ENCODE measurements at places on chromosomes 6 and 20.

GRCh38 chr6:125444006-125444923 is 142.5 kb upstream of the HDDC2 start:
- peak; percentile 54 for DNase-seq

GRCh38 chr6:129267028-129267427 is 384.1 kb downstream of the LAMA2 start:
- no peak for DNase-seq

DNA sequence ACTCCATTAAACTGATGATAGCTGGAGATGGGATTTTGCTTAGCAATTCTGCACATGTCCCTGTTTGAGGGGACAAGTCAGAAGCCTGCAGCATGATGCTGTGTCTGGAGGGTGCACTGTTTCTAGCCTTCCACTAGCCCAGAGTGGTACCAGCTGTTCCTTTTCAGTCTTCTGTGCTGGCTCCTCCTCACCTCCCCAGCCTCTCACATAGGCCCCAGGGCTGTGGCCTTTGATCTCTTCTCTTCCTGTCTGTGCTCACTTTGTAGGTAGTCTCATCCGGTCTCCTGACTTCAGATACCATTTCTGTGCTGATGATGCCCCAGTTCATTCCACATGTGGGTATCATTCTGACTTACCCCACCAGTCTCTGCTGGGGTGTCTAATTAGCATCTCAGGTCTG is 126.3 kb downstream of the HIVEP1 start:
- DNase-seq = no peak

- DNase-seq = no peak
Observed at GRCh38 chr20:41774291-41774690, 156.1 kb upstream of the CHD6 start.

- no peak for DNase-seq
Observed at GRCh38 chr6:5303682-5304081, 42.4 kb downstream of the FARS2 start.

DNA sequence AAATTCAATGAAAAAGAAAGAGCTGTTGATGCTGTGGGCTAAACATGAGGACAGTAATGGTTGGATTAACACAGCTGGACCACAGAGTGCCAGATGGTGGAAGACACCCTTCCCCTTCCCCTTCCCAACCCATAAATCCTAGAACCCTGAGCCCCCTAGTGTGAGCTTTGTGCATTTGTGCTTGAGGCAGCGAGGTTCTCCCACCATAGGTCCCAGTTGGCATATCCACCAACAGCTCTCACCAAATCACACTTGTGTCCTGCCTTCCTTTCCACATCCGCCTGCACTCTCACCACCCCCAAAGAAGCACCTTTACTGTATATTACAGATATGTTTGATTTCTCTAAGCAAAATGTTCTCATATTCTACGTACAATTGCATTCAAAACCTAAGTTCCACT is 32.8 kb upstream of the HBS1L start:
- no peak for DNase-seq

DNA sequence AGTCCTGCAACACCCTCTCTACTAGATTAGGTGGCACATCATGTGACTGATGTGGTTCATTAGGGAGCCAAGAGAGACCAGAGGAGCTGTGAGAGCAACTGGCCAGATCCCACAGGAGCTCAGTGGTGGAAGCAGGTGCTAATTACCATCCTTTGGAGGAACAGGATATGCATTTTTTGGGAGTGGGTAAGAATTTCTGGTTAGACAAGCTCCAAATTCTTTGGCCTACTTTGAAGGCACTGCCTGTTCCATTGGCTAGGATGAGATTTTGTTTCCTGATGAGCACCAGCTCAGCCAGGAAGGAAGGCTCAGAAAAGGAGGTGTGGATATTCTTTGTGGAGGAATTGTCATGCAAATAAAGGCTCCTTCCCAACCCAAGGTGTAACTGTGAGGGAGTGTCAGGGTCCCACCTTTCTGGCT is 130.3 kb upstream of the BMP2 start:
- no peak for DNase-seq

DNA sequence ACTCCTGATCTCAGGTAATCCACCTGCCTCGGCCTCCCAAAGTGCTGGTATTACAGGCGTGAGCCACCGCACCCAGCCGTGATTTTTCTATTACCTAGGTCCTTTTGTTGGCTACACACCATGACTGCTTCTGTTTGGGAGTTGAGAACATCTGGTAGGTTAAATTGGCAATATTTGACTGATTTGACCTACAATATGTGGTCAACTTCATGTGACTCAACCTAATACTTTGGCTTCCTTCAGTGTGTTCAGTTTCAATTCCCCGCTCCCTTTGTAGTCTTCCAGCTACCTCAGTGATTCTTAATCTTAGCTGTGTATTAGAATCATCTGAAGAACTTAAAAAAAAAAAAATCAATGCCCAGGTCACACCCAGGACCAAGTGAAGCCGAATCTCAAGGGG is 47.4 kb downstream of the MYB start:
- no peak for DNase-seq

DNA sequence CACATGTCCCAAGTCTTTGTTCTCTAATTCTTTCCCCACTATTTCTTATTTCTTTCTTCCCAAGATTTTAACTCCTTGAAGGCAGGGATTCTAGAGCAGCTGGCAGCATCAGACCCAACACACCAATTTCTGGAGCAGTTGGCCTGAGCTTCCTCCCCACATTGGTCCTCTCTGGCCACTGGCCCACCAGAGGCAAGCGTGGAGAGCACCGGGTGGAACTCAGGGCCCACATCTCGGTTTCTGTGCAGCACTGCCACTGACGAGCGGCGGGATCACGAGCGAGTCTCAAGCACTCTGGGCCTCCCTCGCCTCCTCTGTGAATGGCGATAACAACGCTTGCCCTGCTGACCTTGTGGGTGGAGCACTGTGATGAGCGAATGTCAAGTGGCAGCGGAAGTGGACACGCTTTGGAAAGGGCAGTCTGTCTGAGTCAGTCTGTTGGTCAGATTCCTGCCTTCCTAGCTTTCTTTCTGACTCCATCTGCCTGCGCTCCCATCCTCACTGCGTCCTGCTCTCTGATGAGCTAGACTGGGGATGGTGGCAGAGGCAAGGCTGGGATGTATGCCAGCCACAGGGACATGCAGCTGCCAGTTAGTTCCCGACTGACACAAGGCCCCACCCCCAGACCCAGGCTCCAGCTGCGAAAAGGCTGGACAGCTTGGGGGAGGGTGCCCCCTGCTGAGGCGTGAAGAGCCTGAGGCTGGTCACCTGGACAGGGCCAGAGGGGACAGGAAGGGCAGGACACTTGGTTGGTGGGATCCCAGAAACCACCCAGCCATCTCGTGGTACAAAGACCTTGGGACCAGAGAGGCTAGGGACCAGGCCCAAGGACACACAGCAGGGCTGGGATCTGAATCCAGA is 4.5 kb upstream of the SPDEF start:
- no peak for DNase-seq

DNA sequence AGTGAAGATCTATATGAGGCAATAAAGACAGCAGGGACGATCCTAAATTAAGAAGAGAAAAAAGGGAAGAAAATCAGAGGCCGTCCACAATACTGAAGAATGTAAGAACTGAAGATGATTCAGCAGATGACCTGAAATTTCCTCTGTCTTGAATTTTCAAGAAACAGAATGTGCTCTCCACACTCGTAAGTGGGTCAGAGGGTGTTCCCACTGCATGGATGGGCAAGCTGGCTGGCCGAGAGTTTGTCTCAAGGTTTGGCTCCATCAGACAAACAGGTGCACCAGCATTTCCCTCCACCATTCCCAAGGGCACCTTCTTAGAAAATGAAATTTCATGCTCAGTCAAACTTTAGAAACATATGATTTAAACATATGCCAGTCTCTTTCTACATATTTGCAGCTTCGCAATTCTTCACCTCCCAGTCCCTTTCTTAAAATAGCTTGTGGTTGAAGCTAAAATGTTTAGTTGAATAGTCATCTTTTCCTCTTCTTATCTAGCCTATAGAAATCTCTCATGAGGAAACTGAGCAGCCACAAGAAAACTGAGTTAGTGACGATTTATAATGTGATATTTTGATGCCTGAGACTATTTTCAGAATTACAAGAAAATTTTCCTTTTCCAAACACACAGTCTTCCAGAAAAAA is 576.4 kb downstream of the PRKN start:
- DNase-seq = no peak

GRCh38 chr20:59810449-59811187 is 122.8 kb downstream of the SYCP2 start:
- DNase-seq = peak; percentile 41

DNA sequence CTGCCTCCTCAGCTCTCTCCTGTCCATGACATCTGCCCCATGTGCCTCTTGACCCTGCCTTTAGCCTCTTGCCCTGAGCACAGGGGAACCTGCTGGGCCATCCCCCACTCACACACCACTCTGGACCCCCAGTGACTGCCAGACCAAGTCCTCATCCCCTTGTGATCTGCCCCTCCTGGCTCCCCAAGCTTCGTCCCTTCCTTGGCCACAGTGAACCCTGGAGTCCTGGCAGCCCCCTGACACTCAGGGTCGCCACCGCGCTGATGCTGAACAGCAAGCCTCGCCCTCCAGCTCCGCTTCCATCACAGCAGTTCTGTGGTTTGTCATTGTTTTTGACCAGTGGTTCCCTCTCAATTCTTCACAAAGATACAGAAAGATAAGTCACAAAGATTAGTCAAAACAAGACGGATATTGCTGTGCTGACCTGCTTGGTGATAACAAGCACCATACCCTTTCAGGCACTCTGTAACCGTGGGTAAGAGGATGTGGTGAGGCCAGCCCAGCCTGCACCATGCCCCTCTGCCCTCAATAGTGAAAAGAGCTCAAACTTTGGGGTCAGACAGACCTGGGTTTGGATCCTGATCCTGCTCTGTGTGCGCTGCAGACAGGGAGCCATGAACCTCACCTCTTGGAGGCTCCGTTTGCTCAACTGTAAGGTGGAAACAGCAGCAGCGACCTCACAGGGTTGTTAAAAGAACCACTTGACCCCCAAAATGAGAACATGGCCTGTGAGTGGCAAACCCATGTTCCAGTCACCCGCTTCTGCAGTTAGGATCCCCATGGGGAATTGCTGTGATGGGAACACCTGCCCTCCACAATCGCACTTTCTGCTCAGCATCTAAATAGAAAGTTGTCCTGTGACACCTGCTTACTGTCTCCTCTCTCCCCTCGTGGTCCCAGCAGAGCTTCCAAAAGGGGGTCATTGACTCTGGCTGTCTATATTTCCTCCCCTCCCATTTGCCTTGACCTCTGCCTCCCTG is 114.5 kb downstream of the TOX2 start:
- peak; percentile 29 for DNase-seq

- no peak for DNase-seq
Observed at GRCh38 chr6:35629876-35630378, 58.8 kb downstream of the FKBP5 start.

DNA sequence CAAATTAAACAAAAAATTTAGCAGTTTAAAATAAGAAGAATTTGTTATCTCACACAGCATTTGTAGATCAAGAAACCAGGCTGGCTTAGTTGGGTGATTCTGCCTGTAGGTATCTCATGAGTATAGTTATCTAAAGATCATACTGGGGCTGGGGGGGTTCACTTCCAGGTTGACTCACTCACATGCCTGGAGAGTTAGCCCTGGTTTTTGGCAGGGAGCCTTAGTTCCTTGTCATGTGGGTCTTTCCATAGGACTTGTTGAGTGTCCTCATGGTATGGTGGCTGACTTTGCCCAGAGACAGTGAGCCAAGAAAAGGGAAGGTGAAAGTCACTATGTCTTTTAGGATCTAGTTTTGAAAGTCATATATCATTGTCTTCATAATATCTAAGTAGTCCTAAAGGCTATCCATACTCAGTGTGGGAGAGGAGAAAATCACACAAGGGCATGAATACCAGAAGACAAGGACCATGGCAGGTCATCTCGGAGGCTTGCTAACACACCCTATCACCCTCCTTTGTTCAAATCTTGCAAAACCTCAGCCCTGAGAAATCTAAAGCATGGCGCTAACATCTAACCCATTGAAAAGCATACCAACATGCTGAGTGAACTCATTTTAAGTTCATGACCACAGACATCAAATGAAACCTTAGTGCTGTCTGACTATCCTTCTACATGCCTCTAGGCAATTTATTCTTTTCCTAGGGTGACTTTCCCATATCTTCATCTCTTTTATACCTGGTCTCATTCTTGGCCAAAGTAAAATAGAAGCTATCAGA is 39.2 kb downstream of the CYP24A1 start:
- DNase-seq = no peak

GRCh38 chr6:142842418-142843261 is 102.3 kb downstream of the HIVEP2 start:
- DNase-seq = no peak

DNA sequence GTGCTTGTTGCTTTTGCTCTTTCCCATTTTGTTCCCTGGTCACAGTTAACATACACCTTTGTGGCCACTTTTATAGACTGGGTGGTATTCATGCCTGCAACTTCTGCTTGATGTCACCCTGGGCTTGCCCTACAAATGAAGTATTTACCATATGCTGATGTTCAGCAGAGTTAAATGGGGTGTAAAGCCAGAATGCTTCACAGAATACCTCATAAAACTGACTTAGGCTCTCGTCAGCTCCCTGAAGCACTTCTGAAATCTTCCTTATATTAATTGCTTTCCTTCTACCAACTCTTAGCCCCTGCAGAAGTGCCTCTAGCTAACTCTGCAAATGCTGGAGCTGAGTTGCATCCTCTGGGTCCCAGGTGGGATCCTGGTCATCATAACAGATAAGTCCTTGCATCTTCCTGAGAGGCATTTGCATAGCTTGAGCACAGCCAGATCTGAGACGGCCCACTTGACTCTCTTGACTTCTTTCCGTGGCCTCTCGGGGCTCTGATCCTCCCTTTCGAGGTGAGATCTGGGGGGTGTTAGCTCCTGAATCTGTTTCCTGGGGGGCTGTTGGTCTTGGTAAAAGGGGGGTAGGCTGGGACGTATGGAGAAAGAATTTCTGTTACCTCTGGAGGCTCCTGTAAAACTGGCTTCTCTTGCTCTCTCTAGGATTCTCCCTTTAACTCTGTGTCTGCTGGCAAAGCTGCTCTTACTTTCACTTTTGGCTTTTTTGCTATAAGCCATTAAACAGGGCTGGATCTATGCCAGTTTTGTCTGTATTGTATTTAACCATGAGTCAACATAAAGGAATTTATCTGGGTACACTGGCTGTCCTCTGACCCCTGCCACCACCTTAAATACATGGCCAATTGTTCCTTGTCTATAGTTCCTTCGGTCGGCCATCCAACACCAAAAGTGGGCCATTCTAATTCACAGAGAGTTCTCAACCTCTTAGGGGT is 223.0 kb upstream of the SYNCRIP start:
- DNase-seq = no peak

DNA sequence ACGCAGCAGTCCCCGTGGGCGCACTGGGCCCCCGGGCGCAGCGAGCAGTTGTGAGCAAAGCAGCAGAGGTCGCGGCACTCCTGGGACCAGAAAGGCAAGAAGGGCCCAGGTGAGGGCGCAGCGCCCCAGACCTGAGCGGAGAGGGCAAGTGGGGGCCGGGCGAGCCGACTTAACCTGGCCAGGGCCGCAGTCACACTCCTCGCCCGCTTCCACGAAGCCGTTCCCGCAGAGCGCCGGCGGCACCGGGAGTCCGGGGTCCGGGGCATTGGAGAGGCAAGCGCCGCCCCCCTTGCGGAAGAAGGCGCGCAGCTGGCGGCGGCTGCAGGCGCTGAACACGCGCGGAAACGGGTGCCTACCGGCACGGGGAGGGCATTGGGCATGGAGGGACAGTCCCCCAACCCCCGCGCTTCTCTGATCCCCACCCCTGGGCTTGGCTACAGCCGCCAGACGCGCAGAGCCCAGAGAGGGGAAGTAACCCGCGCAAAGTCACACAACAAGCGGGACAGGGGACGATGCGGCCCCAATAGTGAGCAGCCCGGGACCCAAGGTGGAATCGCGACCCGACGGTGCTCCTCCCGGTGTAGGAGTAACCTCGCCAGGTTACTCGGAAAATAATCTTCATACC is 9.2 kb downstream of the ADAM33 start:
- DNase-seq = no peak
